ENCODE measurements at places on chromosomes 11 and 22. TPM values are rescaled to one million over a fixed set of nuclear protein-coding genes. Genes with fewer than 3 reads are reported as not detected.

- H3K27ac ChIP-seq: no peak overlapping the region
- peaks cover 17% of the 10 kb centered on the region for H3K4me1 ChIP-seq
- peaks cover 45% of the 10 kb centered on the region for H3K36me3 ChIP-seq
- peak; percentile 88 for DNase-seq
- no peak overlapping the region for H3K4me3 ChIP-seq
These were observed 4.7 kb downstream of the FEN1 start for GRCh38 chr11:61797263-61797944.

DNA sequence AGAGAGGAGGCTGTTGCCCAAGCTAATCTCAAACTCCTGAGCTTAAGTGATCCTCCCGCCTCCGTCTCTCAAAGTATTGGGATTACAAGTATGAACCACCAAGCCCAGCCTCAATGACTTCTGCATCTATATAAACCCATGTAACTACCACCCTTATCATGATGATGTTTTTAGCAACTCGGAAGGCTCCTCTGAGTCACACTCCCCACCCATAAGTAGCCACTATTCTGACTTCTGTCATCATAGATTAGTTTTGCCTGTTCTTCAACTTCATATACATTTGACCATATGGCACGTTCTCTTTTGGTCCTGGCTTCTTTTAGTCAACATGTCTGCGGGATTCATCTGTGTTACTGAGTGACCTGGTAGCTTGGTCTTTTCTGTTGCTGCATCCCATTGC lies 6.4 kb upstream of the FOSL1 start:
- no peaks in the 10 kb centered on the region for H3K36me3 ChIP-seq
- H3K4me3 ChIP-seq: no peak overlapping the region
- peaks cover 65% of the 10 kb centered on the region for H3K4me1 ChIP-seq
- H3K27me3 ChIP-seq: no peaks in the 10 kb centered on the region

- no peak within 1 kb of the TSS for H3K4me3 ChIP-seq
- no peak within 1 kb of the TSS for H3K27ac ChIP-seq
- no peak for DNase-seq
These were observed at the start of gene SEPTIN3 for GRCh38 chr22:41969110-41969646. SEPTIN3 (plus strand) TSS chr22:41969443; CDS start chr22:41971493, 2,050 bp downstream.

Gene CREBZF
- 75.0 TPM for total RNA-seq

DNA sequence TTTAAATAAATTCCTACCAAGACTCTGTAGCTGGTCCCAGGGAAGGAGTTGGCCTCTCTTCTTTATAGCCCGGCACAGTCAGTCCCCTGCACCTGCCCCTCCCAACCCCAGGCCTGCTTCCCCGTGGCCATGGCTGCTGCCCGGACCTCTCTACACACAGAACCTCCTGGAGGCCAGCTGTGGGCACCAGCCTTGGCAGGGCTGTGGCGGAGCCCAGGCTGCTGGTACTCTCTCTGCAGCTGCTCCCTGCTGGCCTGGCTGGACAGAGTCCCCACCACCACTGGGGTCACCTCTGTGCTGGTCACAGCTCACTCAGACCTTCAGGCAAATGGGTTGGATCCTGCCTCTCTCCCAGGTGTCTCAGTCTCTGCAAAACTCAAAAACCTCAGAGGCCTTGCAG lies 69.3 kb downstream of the LRP5 start:
- H3K4me3 ChIP-seq: no peak overlapping the region
- H3K27ac ChIP-seq: peak overlapping the region; percentile 87
- no peaks in the 10 kb centered on the region for H3K36me3 ChIP-seq
- H3K27me3 ChIP-seq: no peaks in the 10 kb centered on the region
- DNase-seq: no peak
- H3K4me1 ChIP-seq: peaks cover 27% of the 10 kb centered on the region

Gene UPK3A
- not detected for total RNA-seq

GRCh38 chr22:22714600-22715335 lies 70.4 kb downstream of the GGTLC2 start:
- H3K36me3 ChIP-seq: no peaks in the 10 kb centered on the region
- H3K27me3 ChIP-seq: no peaks in the 10 kb centered on the region
- H3K4me1 ChIP-seq: peaks cover 20% of the 10 kb centered on the region
- no peak overlapping the region for H3K4me3 ChIP-seq
- no peak overlapping the region for H3K27ac ChIP-seq
- DNase-seq: no peak

- H3K4me3 ChIP-seq: no peak overlapping the region
- no peaks in the 10 kb centered on the region for H3K4me1 ChIP-seq
- peaks cover 70% of the 10 kb centered on the region for H3K27me3 ChIP-seq
These were observed 79.5 kb upstream of the TTC12 start for GRCh38 chr11:113234888-113235287.

DNA sequence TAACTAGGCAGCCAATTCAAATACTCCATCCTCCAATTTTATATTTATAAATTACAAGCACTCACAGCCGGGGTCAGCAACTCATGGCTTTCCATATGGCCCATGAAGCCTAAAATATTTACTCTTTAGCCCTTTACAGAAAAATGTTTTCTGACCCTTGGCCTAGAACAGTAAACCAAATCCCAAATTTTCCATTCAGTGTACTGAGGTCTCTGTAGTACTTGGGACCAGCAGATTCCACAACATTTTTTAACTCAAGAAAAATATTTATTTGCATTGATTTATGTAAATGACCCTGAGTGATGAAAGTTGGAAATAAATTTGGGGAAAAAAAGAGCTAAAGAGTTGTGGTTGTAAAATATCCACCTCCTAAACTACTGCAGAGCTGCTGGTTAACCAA lies 82.6 kb downstream of the SLC1A2 start:
- no peaks in the 10 kb centered on the region for H3K27me3 ChIP-seq
- peaks cover 29% of the 10 kb centered on the region for H3K4me1 ChIP-seq
- peak overlapping the region; percentile 98 for H3K27ac ChIP-seq
- no peak for DNase-seq
- H3K36me3 ChIP-seq: no peaks in the 10 kb centered on the region

DNA sequence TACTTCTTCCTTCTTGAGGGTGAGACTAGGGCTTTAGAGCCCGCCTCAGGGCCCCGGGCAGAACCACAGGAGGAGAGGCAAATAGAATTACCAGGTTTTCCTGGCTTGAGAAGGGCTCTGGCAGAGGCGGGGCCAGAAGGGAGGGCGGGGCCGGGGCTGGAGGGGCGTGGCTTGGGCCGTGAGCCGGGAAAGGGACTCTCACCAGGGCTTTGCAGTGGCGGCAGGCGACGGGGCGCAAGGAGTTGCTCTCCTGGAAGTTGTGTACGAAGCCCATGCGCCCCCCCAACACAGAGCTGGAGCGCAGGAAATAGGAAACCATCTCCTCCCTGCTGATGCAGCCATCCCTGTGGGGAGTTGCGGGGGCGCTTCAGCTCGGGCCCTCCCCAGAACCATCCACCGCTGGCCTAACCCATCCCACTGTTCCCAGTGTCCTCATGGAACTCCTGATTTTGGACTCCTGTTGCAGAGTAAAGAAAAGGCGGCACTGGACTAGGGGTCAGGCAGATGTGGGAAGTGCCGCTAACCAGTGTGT lies 6.9 kb upstream of the NRXN2 start:
- no peak overlapping the region for H3K27ac ChIP-seq
- H3K4me1 ChIP-seq: no peaks in the 10 kb centered on the region
- peak; percentile 19 for DNase-seq
- peaks cover 2% of the 10 kb centered on the region for H3K27me3 ChIP-seq

Gene SYT13
- total RNA-seq: not detected

DNA sequence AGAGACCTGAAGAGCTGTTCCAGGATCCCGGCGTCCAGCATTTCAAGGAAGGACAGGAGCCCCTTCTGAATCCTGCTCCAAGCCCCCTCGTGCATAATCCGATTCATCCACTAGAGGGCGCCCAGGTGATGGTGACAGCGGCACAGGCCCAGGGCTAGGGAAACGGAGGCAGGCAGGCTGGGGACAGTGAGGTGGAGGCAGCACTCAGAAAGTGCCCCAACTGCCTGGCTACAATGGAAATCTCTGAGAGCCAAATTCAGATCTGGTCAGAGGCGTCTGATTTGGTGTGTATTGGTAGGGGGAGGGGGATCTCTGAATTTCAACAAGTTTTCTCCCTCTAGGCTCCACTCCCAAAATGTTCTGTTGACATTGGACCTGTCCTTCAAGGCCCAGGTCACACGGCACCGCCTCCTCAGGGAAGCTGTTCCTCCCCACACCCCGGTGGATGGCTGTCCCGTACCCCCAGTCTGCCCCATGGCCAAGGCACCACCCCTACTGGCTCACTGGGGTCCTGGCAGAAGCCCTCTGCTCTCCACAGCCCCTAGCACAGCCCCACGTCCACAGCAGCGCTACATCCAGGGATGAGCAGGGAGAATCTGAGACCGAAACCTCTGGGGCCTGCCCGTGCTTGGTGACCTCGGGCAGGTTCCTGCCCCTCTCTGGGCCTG lies 142.9 kb downstream of the CRYBB2 start:
- H3K4me1 ChIP-seq: no peaks in the 10 kb centered on the region
- no peak overlapping the region for H3K4me3 ChIP-seq
- H3K27ac ChIP-seq: no peak overlapping the region
- H3K36me3 ChIP-seq: peaks cover 6% of the 10 kb centered on the region

GRCh38 chr11:134750619-134751018 lies 338.6 kb upstream of the B3GAT1 start:
- H3K27me3 ChIP-seq: peaks cover 9% of the 10 kb centered on the region
- H3K4me3 ChIP-seq: no peak overlapping the region
- H3K4me1 ChIP-seq: no peaks in the 10 kb centered on the region
- H3K36me3 ChIP-seq: no peaks in the 10 kb centered on the region

Gene KIF18A
- total RNA-seq: 11.6 TPM

- no peak overlapping the region for H3K4me3 ChIP-seq
- no peaks in the 10 kb centered on the region for H3K36me3 ChIP-seq
- H3K27me3 ChIP-seq: peaks cover 9% of the 10 kb centered on the region
- H3K27ac ChIP-seq: no peak overlapping the region
These were observed 65.5 kb upstream of the DRD2 start for GRCh38 chr11:113540416-113541330.

GRCh38 chr11:111395749-111396148 lies 16.7 kb upstream of the POU2AF1 start:
- no peak overlapping the region for H3K27ac ChIP-seq
- H3K36me3 ChIP-seq: no peaks in the 10 kb centered on the region
- no peak overlapping the region for H3K4me3 ChIP-seq
- DNase-seq: no peak

GRCh38 chr11:12687740-12688139 lies 13.5 kb downstream of the TEAD1 start:
- H3K4me3 ChIP-seq: no peak overlapping the region
- H3K4me1 ChIP-seq: peaks cover 84% of the 10 kb centered on the region
- H3K27ac ChIP-seq: peak overlapping the region; percentile 85
- H3K36me3 ChIP-seq: no peaks in the 10 kb centered on the region
- no peaks in the 10 kb centered on the region for H3K27me3 ChIP-seq

- no peak overlapping the region for H3K27ac ChIP-seq
- H3K4me1 ChIP-seq: no peaks in the 10 kb centered on the region
- no peaks in the 10 kb centered on the region for H3K27me3 ChIP-seq
- H3K4me3 ChIP-seq: no peak overlapping the region
- no peaks in the 10 kb centered on the region for H3K36me3 ChIP-seq
These were observed 8.0 kb downstream of the TMEM86A start for GRCh38 chr11:18706330-18707243.

GRCh38 chr22:48640890-48641841 lies 1186.5 kb downstream of the BRD1 start:
- no peak overlapping the region for H3K4me3 ChIP-seq
- H3K36me3 ChIP-seq: no peaks in the 10 kb centered on the region
- no peak for DNase-seq
- no peaks in the 10 kb centered on the region for H3K4me1 ChIP-seq
- no peak overlapping the region for H3K27ac ChIP-seq
- H3K27me3 ChIP-seq: no peaks in the 10 kb centered on the region

Gene RIMBP3B
- total RNA-seq: not detected

GRCh38 chr11:63945477-63946163 lies 6.8 kb downstream of the NAA40 start:
- no peak overlapping the region for H3K27ac ChIP-seq
- peak; percentile 87 for DNase-seq
- no peak overlapping the region for H3K4me3 ChIP-seq
- H3K27me3 ChIP-seq: no peaks in the 10 kb centered on the region

DNA sequence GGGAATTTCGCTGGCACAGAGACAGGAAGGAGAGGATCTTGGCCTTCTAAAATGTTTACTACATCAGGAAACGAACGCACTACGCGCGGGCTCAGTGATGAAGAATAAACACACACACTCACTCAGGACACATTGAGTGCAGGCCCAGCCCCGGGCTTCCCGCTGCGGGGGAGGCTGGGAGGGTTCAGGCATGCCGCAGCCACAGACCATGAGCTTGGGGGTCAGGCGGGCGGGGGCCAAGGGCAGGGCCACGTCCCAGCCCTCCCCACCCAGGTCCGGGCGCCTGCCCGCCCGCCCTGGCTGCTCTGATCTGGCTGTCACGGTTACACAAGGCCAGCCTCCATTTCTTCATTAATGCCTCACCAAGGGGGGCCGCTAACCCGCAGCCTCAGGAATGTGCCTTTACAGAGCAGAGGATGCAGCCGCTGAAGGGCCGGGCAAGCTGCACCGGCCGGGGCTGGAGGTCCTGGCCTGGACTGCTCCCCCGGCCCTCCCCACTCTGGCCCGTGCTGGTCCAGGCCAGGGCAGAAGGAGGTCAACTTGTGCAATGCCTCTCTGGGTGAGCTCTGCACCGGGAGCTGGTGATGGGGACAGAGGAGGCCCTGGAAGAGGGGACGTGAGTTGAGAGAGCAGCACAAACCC lies 41.7 kb downstream of the IGF2 start:
- H3K27ac ChIP-seq: no peak overlapping the region
- H3K27me3 ChIP-seq: no peaks in the 10 kb centered on the region
- H3K4me1 ChIP-seq: peaks cover 34% of the 10 kb centered on the region
- DNase-seq: peak; percentile 22

- peak; percentile 55 for DNase-seq
- peaks cover 82% of the 10 kb centered on the region for H3K27me3 ChIP-seq
- no peaks in the 10 kb centered on the region for H3K4me1 ChIP-seq
- H3K4me3 ChIP-seq: no peak overlapping the region
These were observed 115.9 kb downstream of the CEP164 start for GRCh38 chr11:117443266-117444186.

GRCh38 chr11:109970516-109971183 lies 122.5 kb upstream of the ZC3H12C start:
- no peak overlapping the region for H3K27ac ChIP-seq
- DNase-seq: no peak
- no peaks in the 10 kb centered on the region for H3K36me3 ChIP-seq
- H3K27me3 ChIP-seq: no peaks in the 10 kb centered on the region
- H3K4me1 ChIP-seq: peaks cover 12% of the 10 kb centered on the region
- H3K4me3 ChIP-seq: no peak overlapping the region

DNA sequence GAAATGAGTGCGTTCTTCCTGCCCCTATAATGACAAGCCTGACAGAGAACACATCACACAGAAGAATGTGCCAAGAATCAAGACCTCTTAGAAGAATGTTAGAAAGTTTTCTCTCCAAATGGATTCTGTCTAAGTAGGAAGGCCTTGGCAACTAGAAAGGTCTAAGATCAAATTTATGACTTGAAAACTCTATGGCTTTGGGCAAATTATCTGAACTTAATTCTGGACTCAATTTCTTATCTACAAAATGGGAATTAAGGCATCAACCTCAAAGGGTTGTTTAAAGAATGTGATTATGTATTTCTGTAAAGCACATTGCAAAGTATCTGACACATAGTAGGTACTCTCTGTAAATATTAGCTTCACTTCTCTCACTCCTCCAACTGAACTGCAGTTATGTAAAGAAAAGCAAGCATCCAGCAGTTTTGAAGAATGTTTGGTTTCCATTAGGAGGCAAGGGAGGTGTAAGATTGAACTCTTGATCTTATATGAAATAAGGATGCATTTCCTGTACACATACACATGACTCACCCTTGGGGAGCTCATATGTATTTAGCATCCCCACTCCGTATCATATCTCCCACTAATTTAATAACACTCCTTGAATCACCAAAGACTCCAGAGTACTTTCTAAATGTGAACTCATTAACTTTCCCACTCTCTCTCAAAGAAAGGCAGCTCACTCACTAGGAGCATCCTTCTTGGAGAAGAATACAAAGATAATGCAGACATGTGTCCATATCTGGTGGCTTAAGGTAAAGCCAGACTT lies 77.6 kb downstream of the ETS1 start:
- H3K27me3 ChIP-seq: no peaks in the 10 kb centered on the region
- peaks cover 33% of the 10 kb centered on the region for H3K36me3 ChIP-seq
- DNase-seq: peak; percentile 76
- peak overlapping the region; percentile 54 for H3K4me3 ChIP-seq
- peaks cover 64% of the 10 kb centered on the region for H3K4me1 ChIP-seq
- H3K27ac ChIP-seq: peak overlapping the region; percentile 85

Gene OR56A1
- not detected for total RNA-seq
